Femur (tissue), 1 donor: ENCODE measurements at places on chromosomes 16 and 17.
A peak's percentile ranks its signal among the peaks of the same experiment; 100 is the strongest.

DNA sequence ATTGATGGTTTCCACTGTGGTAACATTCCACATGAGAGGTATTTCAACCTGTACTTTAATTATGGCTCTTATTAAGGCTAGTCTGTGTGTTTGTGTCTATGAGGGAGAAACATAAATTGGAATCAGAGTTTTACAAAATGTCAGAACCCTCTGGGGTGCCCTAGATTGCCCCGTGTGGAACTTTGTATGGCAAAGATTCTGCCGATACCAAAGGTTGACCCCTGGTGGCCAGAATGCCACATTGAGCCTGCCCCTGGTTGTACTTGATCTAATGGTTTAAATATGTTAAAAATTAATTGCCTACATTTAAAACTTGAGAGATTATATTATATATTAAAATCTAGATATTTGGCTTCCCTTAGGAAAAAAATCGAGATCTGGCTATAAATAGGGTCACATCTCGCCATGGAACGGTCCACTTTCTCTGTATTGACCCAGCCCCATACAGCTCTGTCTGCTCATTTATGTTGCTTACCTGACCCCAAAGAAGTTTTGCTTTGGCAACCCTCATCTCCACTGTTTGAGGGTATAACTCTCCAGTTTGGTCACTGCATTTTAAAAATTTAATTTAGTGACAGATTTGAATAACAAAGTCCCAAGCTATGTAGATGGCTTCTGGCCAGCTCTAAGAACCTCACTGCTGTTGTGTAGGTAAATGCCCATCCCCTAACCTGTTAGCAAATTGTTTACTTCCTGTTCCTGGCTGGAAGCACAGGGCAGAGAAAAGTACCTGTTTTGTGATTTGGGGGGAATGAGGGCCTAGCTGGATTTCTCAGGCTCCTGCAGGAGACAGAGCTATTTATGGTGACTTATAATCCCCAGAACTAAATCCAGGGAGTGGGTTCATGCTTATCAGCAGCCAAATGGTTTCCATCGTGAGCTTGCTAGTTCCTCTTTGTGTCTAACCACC lies 95.0 kb downstream of the PLCG2 start:
- DNase-seq = peak; percentile 50

DNA sequence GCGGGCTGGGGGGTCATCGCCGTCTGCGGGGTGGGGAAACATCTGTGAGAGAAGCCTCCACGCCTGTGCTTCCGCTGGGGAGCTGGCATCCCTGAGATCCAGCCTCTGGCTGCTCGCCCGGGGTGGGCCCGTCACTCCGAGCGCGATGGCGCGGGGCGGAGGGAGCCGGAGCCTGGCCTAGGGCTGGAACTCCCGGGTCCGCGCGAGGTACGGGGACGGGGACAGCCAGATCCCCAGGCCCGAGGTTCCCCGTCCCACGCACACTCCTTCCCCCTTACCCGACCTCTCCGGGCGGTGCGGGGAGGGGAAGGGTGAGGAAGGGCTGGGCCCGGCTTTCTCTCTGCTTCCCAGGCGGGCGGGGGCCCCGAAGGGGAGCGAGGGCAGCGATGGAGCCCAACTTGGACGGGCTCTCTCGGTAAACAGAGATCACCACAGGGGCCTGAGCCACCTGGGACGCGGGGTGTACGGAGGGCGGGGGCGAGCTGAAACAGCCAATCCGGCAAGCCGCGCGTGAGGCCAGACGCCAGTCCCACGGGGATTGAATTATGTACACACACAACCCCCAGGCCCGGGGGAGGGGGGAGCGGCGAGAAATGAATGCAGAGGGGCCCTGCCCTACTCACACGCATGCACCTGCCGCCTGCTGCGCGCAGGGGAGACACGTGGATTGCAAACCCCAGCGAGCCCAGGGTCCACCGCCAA lies at the start of gene SLC16A11:
Gene SLC16A11, minus strand, starts transcription at position 596 of the 702 bp plus-strand sequence. Its CDS starts 579 bp downstream, at position 17.
- peak; percentile 63 for DNase-seq

GRCh38 chr17:48567646-48568354 lies 10.3 kb downstream of the HOXB4 start:
- no peak for DNase-seq

GRCh38 chr17:29707212-29707571 lies 84.5 kb upstream of the CORO6 start:
- DNase-seq = no peak

DNA sequence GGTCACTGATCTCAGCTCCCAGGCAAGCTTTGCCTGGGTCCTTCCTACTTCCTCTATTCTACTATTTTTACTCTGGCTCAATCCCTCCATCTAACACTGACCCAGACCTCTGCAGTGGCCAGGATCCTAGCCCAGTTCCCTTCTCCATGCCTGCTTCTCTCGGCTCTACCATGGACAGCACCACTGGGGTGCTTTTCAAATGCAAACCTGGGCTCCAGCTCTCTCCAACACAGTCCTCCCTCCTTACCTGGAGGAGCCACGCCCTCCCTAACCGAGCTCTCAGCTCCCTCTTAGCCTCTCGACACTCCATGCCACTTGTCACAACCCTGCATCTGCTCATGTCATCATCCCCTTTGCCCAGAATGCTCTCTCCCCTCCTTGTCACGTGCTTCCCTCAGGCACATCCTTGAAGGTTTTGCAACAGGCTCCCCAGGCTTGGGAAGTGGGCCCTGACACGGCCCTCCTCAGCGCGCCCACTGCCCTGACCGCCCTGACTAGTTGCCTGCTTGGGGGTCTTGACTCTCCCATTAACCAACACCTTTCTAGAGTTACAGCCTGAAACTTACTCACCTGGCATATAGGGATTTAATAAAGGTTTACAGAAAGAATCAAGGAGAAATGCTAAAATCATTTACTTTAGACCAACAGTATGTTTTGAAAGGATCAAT lies 41.6 kb downstream of the MARF1 start:
- no peak for DNase-seq

- no peak for DNase-seq
Observed at GRCh38 chr16:1781254-1781653, 1.1 kb downstream of the SPSB3 start.

GRCh38 chr17:46026166-46027047 lies 27.4 kb downstream of the STH start:
- DNase-seq = no peak

- DNase-seq = no peak
Observed at GRCh38 chr16:29315916-29316517, 90.5 kb downstream of the NPIPB11 start.

DNA sequence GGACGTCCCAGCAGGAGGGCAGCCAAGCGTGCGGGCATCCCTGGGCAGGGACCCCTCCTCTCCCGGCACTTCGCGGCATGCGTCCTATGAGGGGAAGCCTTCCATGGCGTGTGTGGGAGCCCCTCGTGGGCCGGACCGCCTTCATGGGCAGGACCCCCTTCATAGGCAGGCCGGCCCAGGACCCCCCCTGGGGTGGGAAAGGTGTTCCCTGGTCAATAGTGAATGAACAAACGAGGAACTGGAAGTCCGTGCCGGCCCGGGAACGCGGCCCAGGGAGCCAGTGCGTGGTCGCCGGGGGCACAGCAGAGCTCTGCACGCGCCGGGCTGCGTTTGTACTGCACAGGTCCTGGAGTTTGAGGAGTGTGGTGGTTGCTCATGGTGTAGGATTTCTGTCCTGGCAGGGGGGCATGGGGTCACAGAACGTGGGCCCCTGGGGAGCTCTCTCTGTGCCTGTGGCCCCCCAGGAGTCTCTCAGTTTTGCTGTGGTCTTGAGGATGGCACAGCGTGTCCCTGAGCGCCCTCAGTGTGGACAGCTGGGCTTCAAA lies 13.9 kb downstream of the BAIAP2 start:
- no peak for DNase-seq

DNA sequence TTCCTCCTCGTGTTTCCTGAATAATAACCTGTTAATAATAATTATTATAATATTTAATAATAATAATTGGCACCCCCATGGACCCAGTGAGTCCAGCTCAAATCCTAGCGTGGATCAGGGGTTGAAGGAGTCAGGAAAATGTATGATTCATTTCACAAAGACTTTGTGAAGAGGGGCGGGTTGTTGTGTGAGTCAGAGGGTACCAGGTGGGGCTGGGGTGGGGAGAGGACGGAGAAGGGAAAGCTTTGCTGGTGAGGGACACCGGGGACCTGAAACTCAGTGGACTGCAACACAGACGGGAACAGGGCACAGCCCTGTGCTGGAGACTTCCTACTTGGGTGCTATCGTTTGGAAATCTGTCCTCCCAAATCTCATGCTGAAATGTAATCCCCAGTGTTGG lies 3.1 kb upstream of the ADORA2B start:
- no peak for DNase-seq

- DNase-seq = no peak
Observed at GRCh38 chr16:20137194-20137593, 63.5 kb upstream of the GPR139 start.

GRCh38 chr17:6427279-6427781 lies 7.6 kb downstream of the AIPL1 start:
- no peak for DNase-seq

- peak; percentile 45 for DNase-seq
Observed at GRCh38 chr17:410543-411401, 58.2 kb upstream of the RPH3AL start.

DNA sequence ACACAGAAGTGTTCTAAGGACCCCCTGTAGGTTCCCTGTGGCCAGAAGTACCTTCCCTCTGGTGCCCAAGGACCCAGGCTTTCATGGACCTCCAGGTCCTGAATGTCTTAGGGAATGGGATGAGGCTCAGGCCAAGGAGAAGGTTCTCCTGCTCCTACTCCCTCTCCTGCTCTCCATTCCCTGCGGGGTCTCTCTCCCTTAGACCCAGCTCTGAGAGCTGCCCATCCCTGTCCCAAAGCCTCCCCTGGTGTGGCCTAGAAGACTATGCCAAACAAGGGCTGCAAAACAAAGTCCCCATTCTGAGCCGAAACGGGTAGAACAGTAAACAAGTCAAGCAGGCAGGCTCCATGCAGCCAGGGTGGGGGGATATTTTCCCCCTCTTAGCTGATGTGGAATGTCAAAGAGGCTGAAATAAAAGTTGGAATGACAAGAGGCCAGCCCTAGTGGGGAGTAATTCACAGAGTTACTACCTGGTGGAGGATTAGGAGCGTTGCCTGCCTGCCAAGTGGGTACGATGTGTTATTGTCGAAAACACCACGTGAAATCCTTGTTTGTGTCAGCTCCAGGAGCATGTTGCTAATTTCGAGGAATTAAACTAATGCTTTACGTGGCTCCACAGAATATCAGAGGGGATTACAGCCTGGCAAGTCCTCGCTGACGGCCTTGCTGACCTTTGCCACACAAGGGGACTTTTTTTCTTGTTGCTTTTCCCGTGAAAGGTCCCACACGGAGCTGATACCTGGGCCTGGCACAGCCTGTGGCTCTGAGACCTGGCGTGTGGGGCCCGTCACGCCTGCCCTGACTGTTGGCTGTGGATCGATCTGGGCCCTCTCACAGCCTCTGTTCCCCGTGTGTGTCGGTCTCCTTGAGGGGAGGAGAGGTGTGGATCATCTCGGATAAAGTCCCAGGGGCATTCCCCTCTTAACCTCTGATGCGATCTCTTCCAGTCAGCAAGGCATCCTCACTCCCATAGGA lies 2.9 kb downstream of the WFIKKN2 start:
- DNase-seq = no peak

- no peak for DNase-seq
Observed at GRCh38 chr17:75854881-75855309, 240 bp downstream of the WBP2 start.

- no peak for DNase-seq
Observed at GRCh38 chr16:4097826-4098240, 18.4 kb downstream of the ADCY9 start.

DNA sequence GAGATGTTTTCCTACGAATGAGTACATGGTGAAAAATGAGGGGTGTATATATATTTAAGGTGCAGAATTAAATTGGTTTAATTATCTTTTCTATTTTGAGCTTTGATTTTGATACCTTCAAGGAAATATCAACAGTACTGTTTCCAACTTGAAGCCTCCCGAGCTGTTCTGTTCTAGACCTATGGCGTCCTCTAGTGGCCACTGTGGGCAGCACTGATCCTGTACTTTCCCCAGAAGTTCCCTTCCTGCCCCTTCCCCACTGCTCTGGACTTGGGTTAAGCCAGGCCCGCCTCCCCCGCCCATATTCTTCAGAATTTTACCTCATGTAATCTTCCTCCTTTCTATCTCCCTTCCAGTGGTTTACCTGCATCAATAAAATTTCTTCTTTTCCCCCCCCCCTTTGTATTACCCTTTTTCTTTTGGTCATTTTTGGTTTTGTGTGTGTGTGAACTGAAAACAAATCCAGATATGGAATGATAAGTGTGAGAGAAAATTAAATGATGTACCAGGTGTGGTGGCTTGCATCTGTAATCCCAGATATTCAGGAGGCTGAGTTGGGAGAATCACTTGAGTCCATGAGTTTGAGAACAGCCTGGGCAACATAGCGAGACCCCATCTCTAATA lies 1643.5 kb downstream of the TP53TG3F start:
- DNase-seq = no peak

DNA sequence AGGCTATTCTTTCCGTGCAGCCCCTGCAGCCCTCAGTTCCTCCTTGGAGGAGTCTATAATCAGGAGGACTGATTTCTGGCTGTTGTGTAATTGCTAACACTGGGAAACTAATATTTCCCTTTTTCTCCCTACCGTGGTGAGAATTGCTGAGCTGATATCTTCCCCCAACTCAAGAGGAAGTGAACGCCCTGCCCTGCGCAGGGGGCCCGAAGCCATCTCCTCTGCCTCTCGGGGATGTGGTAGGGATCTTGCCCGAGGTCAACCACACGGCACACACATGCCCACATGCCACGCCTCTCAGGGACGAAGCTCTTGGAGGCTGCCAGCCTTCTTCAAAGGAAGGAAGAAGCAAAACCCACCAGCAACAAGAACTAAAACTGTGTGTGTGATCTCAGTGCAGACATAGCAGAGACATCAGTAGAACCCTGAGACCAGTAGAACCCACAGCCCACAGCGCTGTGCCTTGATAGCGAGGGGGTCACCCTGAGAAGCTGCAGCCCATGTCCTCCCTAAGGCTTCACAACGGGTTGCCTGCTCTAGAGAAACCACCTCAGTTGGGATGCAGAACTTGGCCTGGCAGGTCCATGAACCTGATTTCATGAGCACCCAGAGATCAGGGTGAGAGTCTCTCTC lies 8.9 kb upstream of the ULK2 start:
- DNase-seq = peak; percentile 52

GRCh38 chr16:14564861-14565687 lies 65.0 kb downstream of the PARN start:
- DNase-seq = no peak

DNA sequence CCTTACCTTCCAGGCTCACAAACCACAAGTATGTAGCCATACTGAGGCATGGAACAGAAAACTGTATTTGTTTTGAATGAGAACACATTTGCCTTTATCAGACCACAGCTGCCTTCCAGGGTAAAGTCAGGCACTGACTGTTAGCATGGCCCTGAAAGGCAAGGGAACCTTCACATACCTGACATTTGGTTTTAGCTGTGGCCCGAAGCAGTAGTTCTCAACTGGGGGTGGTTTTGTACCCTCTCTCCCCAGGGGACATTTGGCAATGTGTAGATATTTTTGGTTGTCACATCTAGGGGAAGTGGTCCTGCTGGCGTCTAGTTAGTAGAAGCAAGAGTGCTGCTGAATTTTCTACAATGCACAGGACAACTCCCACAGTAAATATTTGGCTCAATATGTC lies 9.2 kb downstream of the HERPUD1 start:
- no peak for DNase-seq

- DNase-seq = no peak
Observed at GRCh38 chr16:76670125-76670857, 393.1 kb downstream of the CNTNAP4 start.

GRCh38 chr17:37188157-37188556 lies 187.6 kb upstream of the C17orf78 start:
- DNase-seq = no peak
